ENCODE measurements at places on chromosomes 1 and 21.

DNA sequence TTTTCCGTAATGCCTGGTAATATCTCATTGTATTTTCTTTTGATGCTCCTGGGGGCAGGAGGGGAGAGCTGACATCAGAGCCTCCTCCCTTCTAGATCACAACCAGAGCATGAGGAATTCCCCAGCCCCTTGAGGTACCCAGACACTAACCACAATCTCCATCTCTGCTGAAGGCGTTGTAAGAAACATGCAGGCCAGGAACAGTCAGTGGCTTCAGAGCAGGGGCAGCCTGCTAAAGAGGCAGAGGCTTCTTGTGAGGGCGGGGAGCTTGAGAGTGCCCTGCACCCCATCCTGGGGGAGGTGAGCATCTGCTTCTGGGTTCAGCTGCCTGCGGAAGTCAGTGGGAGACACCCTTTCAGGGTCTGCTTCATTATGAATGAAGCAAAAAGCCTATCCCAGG, 19.0 kb downstream of the MAPKAPK2 start:
- DNase-seq: no peak

DNA sequence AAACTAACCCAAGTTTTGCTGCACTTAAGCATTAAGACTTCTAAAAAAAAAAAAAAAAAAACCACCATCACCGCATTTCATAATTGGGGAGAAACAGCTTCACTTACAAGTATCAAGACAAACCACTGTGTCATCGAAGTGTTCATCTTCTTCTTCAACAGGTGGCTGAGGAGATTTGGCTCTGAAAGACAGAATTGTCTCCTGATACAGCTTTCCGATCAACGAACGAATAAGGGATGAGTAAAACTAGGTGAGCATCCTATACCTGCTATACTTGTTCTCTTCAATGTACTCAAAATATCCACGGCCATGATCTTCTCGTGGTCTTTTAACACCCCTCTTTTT, 2.0 kb downstream of the HNRNPU start:
- DNase-seq: no peak

DNA sequence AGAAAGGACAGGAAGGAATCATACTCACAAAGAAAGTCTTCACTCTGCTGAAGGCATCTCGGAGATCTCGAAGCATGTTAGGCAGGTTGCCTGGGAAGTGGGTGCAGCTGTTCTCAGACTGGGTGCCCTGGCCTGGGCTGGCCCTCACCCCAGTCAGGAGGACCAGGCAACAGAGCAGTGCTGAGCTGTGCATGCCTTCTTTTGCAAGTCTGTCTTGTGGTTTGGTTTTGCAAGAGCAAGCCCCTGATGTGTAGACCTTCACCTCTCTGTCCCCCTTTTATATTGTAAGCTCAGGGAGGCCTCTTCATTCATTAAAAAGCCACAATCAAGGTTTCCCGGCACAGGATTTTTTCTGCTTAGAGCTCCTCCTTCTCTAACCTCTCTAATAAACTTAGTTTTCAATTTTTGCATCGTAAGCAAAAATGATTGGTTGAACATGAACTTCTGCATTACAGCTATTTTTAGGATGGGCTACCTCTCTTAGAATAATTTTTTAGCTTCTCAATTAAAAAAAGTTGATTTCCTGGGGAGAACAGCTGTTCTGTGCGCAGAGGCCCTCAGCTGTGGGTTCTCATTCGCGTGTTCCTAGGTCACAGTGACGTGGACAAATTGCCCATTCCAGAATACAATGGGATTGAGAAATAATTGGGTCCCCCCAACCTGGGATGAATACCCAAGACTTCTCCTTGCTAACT, at the start of gene IL10:
TSS of gene IL10 (minus strand) at position 252 of the 695 bp plus-strand sequence. CDS start at position 193, 59 bp downstream.
- peak; percentile 20 for DNase-seq

DNA sequence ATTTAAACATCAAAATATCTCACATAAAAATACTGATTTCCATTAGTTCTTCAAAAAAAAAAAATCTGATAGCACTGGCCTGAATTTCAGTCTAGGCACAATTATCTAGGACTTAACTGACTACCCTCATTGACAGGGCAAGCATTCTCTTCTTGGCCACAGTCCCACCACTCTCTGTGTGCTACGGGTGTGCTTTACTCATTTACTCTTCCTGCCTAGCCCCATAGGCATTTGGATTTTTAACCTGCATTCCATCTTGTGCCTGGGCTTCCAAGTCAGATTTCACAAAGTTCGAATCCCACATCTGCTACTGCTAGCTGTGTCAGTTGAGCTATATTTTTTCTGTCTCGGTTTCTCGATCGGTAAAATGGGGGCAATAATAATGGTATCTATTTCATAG, 38.0 kb downstream of the PTPN14 start:
- no peak for DNase-seq

GRCh38 chr21:37184784-37185593, 82.1 kb downstream of the VPS26C start:
- DNase-seq: no peak

- DNase-seq: no peak
Observed at GRCh38 chr1:171258429-171258828, 10.1 kb downstream of the FMO1 start.

DNA sequence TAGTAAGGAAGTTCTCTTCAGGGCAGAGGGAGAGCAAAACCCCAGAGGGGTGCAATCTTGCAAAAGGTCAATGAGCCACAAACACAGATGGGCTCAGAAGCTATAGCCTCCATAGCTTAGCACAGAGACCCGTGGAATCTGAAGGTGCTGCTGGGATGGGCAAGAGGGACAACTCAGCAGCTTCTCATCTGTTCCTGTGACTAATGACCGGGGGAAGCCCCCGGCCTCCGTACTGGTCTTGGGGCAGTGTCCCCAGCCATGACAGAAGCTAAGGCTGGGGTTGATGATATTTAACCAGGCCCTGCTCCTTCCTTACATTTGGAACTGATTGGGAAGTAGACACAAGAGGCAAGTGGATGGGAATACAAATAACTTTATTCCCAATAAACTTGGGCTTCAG, 19.1 kb downstream of the EXOC8 start:
- no peak for DNase-seq

DNA sequence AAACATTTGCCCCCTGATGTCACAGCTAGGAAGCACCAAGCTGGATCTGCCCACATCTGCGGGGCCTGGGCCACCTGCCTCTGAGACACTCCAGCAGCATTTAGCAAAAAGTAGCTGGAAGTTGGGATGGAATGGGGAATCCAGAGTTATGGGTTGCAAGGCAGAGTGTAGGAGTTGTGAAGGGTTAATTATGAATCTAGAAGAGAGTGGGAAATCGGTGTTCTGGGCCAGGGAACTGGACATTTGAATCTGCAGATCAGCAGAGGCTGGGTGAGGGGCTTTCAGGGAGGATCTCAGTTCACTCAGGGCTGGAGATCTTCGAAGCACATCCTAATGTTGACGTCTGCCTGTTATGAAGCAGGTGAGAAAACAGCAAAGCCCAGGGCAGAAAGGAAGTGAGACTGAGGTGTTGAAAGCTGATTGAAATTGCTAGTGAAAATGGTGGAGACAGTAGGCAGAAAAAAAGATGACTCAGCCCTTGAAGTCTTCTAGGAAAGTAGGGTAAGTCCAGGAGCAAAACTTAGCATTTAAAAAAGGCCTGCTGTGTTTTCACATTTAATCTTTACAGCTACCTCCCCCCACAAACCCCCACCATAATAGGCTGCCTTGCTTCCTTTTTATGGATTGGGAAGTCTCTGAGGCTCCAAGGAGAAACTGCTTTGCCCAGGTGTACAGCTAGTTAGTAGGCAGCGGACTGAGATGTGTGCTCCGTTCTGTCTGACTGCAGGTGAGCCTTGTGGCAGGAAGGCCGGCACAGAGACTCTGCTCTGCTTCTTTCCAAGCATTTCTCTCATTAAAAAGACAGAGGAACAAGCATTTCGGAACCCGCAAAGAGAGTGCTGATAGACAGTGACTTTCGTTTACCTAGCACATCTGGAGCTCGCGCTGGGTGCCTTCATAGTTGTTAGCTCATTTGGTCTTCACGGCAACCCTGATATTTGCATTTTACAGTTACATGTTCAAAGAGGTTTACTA, 7.2 kb downstream of the VANGL1 start:
- no peak for DNase-seq

- no peak for DNase-seq
Observed at GRCh38 chr1:83530506-83530905, 468.4 kb downstream of the TTLL7 start.

GRCh38 chr1:32743380-32744070, 41.0 kb upstream of the SYNC start:
- peak; percentile 35 for DNase-seq

- DNase-seq: no peak
Observed at GRCh38 chr1:96674915-96675314, 46.7 kb upstream of the PTBP2 start.

- DNase-seq: peak; percentile 10
Observed at GRCh38 chr1:1080951-1081310, 6.8 kb upstream of the RNF223 start.

GRCh38 chr1:89465201-89465600, 59.4 kb upstream of the LRRC8B start:
- DNase-seq: no peak

DNA sequence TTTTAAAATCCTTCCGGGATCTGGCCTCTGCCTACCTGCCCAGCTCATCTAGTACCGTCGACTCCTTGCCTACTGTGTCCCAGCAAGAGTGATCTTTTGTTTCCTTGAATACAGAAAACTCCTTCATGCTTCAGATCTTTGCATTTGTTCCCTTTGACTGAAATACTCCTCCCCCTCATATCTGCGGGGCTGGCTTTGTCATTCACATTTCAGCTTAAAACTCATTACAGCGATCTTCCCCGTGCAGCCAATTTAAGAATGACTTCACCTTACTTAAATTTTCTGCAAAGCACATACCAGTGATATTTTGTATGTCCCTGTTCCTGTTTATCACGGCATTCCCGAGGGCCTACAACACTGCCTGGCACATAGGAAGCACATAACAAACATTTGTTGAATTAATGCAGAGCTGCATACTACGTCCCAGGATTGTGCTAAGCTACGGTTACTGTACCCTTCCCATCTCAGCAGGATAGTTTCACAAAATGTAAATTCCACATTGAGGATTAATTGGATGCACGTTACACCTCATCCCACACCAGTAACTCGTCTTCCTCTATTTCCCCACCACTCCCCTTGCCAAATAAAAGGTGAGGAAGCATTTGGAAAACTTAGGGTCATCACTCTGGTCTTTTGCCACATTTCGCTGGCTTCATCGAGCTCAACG, 837 bp upstream of the DESI2 start:
- no peak for DNase-seq

- DNase-seq: no peak
Observed at GRCh38 chr1:109664671-109665070, 3.2 kb upstream of the GSTM2 start.

DNA sequence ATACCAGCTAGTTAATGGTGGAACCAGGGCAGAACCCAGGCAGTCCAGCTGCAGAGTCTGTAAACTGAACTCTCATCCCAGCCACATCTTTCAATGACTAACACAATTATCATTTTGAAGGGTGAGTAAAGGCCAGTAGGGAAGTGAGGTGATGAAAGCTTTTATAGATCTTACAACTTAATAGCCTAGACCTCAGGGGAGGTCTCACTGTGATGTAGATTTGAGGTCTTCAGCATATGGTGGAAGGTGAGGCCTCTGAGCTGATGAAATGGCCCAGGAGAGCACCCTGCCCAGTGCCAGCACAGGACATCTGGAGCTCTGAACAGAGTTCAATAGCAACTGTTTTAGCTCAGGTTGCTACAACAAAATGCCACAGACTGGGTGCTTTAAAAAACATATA, 44.8 kb upstream of the POU2F1 start:
- DNase-seq: no peak

DNA sequence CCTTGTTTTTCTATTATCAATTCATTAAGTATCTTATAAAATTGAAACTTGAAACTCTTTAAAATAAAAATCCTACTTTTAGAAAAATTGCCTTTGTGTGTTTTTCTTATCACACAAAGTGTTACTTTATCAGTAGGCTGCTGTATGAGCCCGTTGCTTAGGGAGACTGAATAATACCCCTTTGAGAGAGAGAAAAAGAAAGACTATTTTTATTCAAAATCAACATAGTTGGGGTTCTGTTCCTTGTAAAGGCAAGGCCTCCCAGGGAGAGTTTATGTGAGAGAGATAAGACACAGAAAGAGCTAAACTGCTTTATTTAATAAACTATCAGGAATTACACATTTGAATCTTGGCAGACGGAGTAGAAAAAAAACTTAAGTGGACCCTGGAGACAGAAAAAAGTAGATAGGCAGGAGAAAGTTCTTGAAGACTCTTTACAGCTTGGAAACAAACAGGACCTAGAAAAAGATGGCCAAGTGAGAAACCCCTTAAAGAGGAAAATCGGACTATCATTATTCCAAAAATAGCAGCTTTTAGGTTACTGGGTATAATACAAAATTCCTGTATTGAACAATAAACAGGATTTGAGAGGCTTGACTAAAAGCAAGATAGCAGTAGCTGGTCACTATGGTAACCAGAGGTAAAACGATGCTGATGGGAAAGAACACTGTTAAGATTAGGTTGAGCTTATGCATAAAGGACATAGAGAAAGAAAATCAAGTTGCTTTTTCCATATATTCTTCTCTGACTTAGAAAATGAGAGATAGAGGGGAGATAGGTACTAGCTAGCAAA, 170.9 kb downstream of the LRRC7 start:
- DNase-seq: no peak

GRCh38 chr1:34858901-34859445, 576 bp downstream of the SMIM12 start:
- DNase-seq: no peak

DNA sequence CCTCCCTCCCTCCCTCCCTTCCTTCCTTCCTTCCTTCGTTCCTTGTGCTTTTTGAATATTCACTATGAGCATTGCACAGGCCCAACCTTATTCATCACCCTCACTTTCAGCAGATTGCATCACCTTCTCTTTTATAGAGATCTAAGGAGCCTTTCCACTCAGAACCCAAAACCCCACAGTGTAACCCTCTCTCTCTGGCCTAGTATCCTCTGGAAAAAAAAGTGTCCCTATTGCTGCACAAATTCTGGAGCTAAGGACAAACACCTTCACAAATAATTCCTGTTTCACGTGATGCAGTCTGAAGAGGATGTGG, 25.6 kb downstream of the OR10J5 start:
- DNase-seq: no peak

GRCh38 chr1:96236156-96236739, 485.3 kb upstream of the PTBP2 start:
- DNase-seq: peak; percentile 8

- no peak for DNase-seq
Observed at GRCh38 chr21:31294691-31295090, 49.4 kb downstream of the TIAM1 start.

DNA sequence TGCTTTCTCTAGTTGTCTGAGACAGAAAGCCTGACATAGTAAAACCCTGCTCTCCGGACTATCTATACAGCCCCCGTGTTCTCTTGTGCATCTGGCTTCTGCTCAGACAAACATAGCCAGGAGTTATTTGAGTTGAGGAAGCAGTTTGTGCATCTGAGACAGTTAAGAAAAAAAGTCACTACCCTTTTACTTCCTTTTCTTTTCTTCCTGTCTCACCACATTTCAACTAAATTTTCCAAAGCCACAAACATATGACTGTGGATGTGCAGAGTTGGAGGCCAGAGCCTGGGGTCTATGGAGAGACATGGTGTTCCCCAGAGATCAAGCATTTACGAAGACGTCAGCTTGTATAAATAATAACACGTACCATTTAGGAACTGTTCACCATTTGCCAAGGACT, 158.5 kb upstream of the FGGY start:
- no peak for DNase-seq

Data from transverse colon (tissue), 4 donors.